IPS DF 6.9 (cell line): ENCODE measurements at places on chromosomes 6 and 20.

- DNase-seq, result no peak
Measured at GRCh38 chr6:137315081-137315480, 95.9 kb upstream of the IFNGR1 start.

DNA sequence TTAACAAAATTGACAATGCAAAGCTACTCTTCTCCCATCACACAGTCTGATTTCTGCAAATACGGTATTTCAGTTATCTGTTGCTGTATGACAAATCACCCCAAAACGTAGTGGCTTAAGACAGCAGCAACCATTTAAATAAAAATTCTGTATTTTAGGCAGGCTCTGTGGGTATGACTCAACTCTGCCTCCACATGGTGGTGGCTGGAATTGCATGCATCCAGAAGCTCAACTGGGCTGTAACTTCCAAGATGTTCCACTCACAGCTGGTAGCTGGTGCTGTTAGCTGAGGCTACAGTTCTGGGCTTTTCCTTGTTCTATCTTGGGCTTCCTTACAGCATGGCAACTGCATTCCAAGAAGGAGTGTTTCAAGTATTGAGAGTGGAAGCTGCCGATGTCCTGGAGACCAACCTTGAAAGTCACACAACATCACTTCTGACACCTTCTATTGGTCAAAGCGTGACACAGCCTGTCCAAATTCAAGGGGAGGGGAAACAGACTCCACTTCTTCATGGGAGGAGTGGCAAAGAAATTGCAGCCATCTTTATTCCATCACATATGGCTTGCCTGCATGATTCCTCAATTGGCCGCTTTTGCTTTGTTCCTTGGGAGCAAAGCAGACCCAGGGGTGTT lies 39.7 kb upstream of the TULP1 start:
- peak; percentile 63 for DNase-seq

GRCh38 chr6:43223175-43223574 lies 6.1 kb downstream of the DNPH1 start:
- DNase-seq, result no peak

- DNase-seq, result no peak
Measured at GRCh38 chr6:132404736-132405135, 3.5 kb upstream of the MOXD1 start.

- DNase-seq, result no peak
Measured at GRCh38 chr6:155493694-155494143, 38.1 kb upstream of the NOX3 start.

DNA sequence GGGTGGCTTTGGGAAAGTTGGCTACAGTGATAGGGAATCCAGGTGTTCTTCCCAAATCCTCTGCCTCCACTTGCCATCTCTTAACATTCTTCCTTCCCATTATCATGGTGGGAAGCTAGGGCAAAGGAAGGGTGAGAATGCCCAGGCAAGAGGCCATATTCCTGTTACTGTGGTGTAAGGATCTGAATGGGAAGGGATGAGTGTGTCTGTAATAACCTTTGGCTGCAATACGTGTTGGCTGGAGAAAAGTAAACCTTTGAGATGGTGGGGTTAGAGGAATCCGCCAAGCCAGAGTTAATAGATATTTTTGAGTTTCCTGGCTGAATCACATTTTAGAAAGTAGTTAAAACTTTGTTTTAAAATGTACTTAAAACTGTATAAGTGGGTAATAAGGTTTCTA lies 45.9 kb downstream of the RNF144B start:
- no peak for DNase-seq

DNA sequence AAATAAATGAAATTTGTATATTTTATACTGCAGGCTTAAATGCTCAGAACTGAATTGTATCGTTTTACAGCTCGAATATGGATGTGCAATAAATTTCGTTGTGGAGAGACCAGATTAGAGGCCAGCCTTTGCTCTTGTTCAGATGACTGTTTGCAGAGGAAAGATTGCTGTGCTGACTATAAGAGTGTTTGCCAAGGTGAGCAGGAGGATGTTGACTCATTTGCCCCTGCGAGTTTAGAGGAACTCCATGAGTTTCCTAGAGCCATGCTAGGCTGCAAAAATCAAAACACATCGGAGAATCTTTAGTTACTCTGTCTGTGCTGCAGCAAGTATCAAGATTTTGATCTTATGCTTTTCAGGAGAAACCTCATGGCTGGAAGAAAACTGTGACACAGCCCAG lies 15.4 kb downstream of the ENPP3 start:
- DNase-seq, result no peak

- peak; percentile 13 for DNase-seq
Measured at GRCh38 chr20:48189181-48189580, 403.9 kb upstream of the SULF2 start.

DNA sequence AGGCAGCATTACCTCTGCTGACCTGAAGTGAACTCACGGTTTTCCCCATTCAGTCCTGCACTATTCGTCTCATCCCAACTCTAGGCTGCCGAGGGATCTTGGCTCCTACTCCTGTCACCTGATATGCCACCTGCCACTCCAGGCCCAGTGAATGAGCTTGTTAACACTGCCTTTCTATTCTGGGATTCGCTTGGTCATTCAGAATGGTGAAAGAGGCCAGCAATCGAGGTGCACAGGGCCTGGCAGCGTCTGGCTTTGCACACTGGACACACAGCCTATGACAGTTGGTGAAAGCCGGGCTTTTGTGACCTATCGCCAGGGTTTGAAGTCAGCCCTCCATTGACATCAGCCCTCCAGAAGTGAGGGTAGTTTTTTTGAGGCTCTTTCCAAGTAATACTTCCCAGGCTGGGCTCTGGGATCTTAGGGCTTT lies 59.3 kb upstream of the MYL9 start:
- no peak for DNase-seq

GRCh38 chr6:16660157-16660497 lies 101.1 kb downstream of the ATXN1 start:
- DNase-seq, result no peak

DNA sequence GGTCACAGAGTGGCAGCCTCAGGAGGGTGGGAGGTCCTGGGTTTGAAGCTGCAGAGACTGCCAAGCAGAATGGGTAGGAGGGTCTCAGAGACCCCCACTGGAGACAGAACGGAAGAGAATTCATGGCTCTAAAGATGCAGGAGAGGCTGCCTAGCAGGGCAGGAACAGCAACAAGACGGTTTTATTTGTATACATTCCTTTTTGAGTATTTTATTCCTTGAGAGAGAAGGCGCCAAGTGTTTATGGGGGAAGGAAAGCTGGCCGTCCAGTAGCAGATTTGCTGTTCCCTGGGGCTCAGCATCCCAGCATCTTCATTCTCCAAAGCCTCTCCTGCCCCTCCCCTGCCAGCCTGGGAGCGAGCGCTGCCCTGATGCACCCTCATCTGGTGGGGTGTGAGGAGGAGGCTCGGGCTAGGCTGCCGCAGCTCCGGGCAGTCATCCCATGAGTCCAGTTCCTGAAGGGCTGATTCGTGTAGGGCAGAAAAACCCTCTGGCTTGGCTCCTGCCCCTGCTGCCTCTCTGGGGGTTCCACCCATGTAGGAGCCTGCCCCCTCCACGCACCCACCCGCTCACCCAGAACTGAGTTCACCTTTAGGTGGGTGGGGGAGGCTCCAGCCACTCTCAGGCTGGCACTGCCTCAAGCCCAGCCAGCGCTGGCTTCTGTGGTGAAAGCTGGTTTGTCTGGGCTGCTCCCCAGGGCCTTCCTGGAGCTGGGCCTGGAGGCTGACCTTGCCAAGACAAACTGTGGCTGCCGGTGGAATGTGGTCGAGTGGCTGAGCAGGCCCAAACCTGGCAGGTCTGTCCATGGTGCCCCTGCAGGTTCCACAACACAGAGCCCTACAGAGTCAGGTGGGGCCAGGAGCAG lies 32.4 kb downstream of the CPXM1 start:
- DNase-seq, result no peak

GRCh38 chr6:143441680-143442545 lies 8.6 kb downstream of the ADAT2 start:
- DNase-seq, result no peak

GRCh38 chr6:160386869-160387530 lies 38.8 kb downstream of the SLC22A3 start:
- DNase-seq, result no peak

GRCh38 chr6:82906951-82907350 lies 158.7 kb downstream of the UBE3D start:
- no peak for DNase-seq

DNA sequence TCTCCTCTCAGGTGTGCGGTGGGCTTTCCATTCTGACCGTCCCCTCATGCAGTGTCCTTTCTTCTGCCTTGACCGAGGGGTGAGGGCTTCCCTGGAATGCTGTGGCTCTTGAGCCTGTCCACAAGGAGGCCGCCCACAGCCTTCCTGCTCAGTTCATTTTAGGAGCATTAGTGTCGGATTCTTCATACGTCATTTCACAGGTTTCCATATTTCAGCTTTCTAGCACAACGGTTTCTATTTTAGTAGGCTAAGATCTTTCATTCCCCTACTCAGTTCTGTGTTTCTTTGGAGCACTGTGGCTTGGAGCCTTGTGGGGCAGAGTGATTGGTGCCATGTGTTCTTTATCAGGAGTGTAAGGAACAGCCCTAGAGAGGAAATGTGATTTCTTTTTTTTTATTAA lies 5.5 kb downstream of the PPP1R3G start:
- DNase-seq, result no peak

DNA sequence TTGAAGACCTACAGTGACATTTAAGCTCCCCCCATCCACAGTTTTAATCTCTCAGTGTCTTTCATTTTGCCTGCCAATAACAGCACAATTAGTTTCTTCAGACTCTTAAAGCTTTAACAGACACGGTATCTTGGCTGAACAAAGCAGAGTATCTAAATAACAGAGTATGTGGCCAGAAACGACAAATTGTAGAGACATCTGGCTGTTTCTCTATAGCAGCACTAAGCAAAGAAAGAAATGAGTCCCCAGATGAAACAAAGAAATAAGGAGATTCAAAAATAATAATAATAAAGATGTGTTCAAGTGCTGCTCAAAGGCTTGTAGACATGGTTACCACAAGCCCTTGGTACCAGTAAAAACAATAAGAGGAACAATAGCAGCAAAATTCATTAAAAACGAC lies 97.8 kb upstream of the HDAC2 start:
- no peak for DNase-seq

DNA sequence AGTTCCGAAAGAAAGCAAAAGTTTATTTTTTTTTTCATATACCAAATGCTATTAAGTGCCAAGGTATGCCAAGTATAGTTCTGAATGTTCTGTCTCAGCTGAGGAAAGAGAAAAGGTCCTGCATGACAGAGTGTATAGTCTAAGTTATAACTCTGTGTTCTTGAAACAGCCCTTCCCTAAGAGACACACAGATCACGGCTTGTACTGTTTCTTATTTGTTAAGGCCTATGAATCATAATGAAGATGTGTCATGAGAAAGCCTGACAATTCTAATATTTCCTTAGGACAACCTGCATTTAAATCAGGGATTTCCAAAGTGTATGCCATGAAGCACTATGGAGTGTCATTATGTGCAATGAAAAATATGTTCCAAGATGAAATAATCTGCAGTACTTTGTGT lies 538.7 kb upstream of the CDH4 start:
- DNase-seq, result no peak

GRCh38 chr6:150395388-150396009 lies 26.7 kb downstream of the IYD start:
- peak; percentile 18 for DNase-seq

DNA sequence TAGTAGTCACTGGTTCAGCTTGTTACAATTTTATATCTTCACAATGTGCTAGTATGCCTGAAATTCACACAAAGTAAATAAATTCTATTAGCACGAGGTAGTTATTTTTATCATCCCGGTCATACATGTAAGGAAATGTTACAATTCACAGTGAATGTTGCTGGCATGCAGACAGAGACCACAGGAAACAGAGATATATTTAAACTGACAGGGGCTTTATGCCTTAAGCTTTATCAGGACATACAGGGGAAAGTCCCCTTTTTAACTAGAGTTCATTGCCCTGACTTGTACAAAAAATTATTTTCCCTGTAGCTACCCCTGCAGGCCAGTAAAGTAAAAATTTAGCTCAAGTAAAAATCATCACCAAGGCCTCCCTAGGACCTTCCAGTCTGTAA lies 712.0 kb upstream of the NRSN1 start:
- no peak for DNase-seq

DNA sequence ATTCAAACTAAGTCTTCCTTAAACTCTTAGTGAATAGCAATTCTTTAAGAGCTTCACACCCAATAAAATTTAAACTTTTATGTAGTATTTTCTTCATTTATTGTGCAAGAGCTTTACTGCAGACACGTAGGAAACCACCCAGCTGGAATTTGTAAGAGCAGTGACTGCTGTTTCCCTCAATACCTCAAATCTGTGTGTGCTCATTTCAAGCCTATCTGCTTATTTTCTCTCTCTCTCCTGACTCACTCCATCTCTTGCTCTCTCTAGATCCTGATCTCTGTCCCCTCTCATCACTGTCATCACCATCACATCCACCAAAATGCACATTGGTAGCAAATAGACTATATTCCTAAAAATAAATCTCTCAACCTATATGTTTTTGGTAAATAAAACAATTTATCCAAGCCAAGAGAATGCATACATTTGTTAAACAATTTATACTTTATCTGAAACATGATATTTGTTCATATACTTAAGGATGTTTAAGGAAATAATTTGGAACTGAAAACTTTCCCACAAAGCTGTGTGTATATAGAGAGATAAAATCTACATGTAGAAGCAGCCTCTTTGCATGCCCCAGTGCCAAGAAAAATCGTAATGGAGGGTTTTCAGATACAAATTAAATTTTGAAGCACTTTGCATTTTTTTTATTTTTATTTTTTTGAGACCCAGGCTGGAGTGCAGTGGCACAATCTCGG lies 273.0 kb downstream of the TFAP2A start:
- no peak for DNase-seq

GRCh38 chr6:69861986-69862385 lies 4.4 kb upstream of the COL19A1 start:
- DNase-seq, result no peak

GRCh38 chr6:129370268-129370916 lies 339.6 kb downstream of the ARHGAP18 start:
- DNase-seq, result peak; percentile 25

DNA sequence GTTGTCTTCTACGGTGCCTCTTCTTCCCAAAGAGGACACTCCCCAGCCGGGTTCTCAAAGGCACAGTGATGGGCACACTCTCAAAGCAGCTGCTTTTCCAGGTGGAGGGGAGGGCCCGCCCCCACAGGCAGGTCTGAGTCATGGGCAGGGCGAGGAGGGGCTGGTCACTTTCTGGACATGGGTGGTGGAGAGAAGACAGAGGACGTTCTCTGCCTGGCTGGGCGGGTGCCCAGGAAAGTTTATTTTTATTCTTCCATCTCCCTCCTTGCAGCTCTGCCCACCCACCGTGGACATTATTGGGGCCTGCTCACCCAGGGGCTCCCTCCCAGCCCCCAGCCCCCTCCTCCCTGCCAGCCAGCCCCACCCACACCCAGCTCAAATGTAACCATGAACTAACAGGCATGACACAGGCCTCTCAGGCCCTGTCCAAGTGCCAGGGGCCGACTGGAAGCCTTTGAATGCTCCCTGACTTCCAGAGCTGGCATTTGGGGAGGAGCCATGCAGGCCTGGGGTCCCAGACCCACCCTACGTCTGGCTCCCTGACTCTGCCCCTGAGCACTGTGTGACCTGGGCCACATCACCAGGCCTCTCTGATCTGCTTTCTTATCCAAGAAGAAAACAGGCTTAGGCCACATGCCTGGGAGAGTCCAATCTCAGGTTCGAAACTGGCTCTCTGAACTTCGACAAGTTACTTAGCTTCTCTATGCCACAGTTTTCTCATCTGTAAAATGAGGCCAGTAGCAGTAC lies 8.0 kb downstream of the TGM2 start:
- DNase-seq, result no peak
